T-helper 1 cell (primary cell): ENCODE measurements at places on chromosomes 3 and 15.

DNA sequence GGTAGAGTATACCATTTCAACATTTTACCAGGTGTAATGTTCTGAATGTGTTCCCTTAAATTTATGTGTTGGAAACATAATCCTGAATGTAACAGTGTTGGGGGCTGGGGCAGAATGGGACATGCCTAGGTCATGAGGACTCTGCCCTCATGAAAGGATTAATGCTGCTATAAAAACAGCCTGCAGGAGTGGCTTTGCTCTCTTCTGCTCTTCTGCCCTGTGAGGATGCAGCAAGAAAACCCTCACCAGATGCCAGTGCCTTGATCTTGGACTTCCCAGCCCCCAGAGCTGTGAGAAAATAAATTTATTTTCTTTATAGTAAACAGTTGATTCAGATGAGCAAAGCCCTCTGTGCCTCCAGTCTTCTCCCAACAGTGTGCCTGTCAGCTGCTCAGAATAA lies 326.0 kb upstream of the ONECUT1 start:
- no peak for DNase-seq

- DNase-seq: no peak
Observed at GRCh38 chr3:14200841-14201240, 22.2 kb downstream of the LSM3 start.

DNA sequence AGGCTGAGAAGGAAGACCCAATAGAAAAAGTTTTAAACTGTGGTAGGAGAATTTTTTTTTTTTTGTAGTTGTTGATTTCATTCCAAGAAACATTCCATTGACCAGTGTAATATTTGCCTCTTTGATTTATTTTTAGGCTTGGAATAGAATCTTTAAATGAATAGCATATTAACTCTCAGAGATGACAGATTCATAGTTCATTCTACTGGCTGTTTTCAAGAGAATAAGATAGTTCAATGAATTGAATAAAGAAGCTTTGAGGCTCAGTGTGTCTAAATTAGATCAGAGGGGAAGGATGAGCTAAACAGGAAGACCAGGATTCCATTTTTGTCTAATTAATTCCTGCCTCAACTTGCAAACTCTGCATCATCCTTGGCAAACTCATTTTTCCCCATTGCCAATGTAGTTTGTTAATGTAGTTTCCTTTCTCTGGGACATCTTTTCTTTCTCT lies 98.4 kb downstream of the NAALADL2 start:
- no peak for DNase-seq

GRCh38 chr3:185423178-185423577 lies 60.2 kb downstream of the MAP3K13 start:
- DNase-seq: no peak

- DNase-seq: no peak
Observed at GRCh38 chr3:10933470-10933804, 59.1 kb upstream of the SLC6A1 start.

DNA sequence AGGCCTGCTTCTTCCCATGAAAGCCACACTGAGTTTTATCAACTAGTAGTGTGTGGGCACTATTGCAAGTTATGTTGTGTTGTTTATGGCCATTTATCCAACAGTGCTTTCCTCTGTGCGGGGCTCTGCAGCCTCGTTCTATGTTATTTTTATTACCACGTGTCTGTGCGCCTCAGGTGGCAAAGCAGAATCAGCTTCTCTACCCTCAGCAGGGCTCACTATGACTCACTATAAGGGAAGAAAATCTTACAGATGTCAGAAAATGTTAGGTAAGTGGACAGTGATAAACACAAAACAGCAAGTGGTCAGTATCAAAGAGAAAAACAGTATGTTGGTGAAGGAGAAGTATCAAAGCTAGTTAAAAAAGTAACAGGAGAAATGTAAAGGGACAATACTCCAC lies 61.4 kb downstream of the MOBP start:
- no peak for DNase-seq

DNA sequence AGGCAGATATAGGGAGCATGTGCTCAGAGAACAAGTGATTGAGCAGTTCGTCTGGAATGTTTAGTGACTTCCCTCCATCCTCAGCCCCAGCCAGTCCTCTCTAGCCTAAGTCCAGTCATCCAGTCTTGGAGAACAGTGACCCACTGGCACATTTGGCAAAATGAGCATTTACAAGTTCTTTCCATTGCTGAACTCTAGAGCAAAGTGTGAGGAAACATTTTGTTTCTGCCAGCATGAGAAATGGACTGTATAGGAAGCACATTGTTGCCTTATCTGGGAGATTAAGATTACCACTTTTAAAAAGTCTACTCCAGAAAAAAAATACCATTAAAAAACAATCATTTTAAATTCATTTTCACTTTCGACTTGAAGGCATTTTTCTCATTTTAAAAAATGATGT lies 353.6 kb downstream of the SHQ1 start:
- DNase-seq: no peak

- no peak for DNase-seq
Observed at GRCh38 chr3:14728113-14728512, 53.2 kb downstream of the C3orf20 start.

GRCh38 chr3:8835385-8835784 lies 66.0 kb upstream of the OXTR start:
- no peak for DNase-seq

DNA sequence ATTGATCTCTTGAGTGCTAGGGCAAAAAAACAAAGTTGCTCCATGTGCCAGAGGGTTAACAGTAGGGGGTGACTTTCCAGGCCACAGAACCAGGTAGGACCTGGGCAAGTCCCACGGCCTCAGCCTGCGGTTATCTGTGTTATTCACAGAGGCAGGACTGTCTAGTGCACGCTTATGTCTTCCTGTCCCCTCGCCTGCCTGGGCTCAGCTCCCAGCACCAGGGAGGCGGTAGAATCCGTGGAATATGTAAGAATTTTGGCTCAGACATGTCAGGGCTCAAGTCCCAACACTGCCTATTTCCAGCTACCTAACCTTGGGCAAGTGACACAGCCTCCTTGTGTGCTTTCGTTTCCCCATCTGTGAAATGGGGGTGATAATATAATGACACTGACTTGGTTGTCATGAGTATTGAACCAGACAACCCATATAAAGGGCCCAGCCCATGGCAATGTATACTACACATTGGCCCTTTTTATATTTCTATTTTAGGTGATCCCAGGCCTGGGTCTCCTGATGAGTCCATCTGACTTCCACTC lies 44.3 kb upstream of the FLNB start:
- DNase-seq: no peak

- no peak for DNase-seq
Observed at GRCh38 chr3:182242489-182242942, 530.8 kb downstream of the SOX2 start.

DNA sequence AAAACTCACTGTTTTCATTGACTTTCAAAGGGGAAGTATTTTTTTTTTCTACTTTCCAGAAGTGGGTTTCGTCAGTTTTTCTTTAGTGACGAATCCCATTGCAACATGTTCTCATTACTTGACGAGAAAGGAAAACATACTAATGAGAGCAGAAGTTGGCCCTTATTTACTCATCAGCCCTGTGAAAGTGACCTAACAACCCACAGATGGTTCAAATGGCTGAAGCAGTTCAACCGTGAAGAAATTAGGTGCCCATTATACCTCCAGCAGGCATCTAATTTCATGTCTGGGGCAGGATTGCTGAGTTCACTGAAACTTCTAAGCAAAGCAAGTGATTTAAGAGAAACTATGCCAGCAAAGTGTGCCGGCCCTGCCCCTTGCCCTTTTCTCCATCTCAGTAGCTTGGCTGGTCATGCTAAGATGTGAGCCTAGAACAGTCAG lies 9.0 kb downstream of the AQP9 start:
- no peak for DNase-seq
